ENCODE measurements at places on chromosomes 7 and 10.

- no peak for DNase-seq
Measured at GRCh38 chr10:130954326-130954905, 357.1 kb downstream of the TCERG1L start.

- DNase-seq = no peak
Measured at GRCh38 chr10:12543589-12543988, 194.2 kb downstream of the CAMK1D start.

GRCh38 chr10:77299320-77299719, 338.3 kb downstream of the KCNMA1 start:
- no peak for DNase-seq

DNA sequence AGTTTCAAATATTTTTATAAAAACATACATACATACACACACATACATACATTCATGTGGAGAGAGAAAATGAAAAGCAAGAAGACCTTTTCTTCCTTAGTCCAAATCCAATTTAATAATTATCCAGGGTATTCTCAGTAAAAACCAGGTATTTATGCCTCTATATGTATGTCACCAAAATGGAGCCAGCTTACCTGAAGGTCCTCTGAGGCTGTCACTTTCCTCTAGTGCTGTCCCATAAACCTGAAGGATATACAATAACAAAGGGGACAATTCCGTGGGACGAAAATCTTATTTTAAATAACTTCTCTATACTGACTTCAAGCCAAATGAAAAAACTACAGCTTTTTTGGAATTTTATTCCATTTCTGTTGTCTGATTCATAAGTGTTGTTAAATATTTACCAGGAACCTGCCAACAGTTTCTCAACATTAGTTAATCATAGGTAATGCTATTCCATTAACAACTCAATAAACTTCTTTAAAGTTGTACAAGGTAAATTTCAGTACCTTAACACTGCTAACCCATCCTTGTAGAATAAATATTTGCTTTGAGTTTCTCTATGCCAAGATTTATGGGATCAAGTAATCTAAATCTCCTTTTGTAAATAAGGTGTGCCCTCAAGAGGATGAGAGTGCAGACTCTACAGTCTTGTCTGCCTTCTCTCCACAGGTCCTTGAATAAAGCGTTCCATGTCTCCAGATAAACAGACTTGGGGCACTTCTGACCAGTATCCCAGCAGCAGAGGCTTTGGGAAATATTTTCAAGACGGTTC, 260.3 kb downstream of the AHR start:
- no peak for DNase-seq

DNA sequence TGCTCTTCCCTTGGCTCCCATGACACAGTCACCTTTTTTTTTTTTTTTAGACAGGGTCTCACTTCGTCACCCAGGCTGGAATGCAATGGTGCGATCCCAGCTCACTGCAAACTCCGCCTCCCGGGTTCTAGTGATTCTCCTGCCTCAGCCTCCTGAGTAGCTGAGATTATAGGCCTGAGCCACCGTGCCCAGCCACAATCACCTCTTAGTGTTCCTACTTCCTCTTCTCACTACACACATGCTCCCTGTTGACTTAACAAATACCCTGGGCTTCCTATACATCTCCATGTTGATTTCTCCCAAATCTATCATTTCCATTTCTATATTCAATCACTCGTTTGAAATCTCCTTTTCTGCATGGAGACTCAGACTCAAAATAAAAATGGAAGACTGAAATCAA, 91.7 kb downstream of the CUBN start:
- DNase-seq = no peak

GRCh38 chr10:1545524-1545923, 191.8 kb downstream of the ADARB2 start:
- no peak for DNase-seq

- DNase-seq = no peak
Measured at GRCh38 chr7:137804836-137805235, 41.9 kb downstream of the DGKI start.

- DNase-seq = no peak
Measured at GRCh38 chr10:30091136-30091535, 31.8 kb upstream of the JCAD start.

- no peak for DNase-seq
Measured at GRCh38 chr10:3255075-3255474, 82.5 kb upstream of the PITRM1 start.

DNA sequence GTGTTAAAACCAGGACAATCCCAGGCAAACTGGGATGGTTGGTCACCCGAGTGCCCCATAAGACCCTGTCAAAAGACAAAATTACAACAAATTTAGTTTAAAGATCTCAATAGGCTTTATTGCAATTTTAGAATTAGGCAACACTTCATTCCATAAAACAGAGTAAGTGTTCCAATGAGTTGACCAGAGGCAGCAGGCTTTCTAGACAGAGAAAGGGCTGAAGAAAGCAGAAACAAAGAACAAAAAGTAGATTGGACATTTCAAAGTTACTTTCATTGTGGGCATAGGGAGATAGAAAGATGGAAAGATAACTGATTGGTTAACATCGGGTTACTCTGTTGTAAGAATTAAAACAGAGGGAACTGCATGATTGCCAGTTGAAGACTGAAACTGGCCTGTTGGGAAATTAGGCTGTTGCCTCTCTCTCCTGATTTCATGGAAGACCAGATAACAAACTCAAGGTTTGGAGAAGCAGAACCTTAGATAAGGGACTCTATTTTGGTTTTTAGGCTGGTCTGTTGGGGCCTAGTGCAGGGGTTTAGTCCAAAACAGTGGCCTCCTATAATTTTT, 36.3 kb downstream of the ENTPD1 start:
- DNase-seq = no peak

DNA sequence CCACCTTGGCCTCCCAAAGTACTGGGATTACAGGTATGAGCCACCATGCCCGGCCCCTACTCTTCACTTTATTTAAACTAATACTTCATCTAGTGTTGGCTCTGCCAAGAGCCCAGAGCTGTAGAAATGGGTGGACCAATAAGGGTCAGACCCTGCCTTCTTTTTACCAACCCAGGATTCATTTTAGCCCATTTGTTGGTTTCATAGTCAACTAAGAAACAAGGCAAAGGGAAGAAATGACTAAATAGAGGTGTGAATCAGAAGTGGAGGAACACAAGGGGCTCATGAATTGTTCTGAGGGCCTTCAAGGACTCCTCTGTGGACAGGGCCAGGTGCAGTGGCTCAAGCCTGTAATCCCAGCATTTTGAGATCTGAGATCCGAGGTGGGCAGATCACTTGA, 1.1 kb downstream of the ANKRD2 start:
- no peak for DNase-seq

- DNase-seq = no peak
Measured at GRCh38 chr10:80750268-80750667, 212.6 kb downstream of the SH2D4B start.

- no peak for DNase-seq
Measured at GRCh38 chr7:79282882-79283602, 170.4 kb downstream of the MAGI2 start.

GRCh38 chr7:149457766-149458165, 3.1 kb downstream of the ZNF777 start:
- DNase-seq = no peak

GRCh38 chr7:30028749-30029635, 780 bp downstream of the PLEKHA8 start:
- peak; percentile 71 for DNase-seq

GRCh38 chr7:98613601-98614425, 3.3 kb upstream of the NPTX2 start:
- peak; percentile 26 for DNase-seq

- DNase-seq = no peak
Measured at GRCh38 chr10:62171791-62172190, 96.9 kb downstream of the RTKN2 start.

DNA sequence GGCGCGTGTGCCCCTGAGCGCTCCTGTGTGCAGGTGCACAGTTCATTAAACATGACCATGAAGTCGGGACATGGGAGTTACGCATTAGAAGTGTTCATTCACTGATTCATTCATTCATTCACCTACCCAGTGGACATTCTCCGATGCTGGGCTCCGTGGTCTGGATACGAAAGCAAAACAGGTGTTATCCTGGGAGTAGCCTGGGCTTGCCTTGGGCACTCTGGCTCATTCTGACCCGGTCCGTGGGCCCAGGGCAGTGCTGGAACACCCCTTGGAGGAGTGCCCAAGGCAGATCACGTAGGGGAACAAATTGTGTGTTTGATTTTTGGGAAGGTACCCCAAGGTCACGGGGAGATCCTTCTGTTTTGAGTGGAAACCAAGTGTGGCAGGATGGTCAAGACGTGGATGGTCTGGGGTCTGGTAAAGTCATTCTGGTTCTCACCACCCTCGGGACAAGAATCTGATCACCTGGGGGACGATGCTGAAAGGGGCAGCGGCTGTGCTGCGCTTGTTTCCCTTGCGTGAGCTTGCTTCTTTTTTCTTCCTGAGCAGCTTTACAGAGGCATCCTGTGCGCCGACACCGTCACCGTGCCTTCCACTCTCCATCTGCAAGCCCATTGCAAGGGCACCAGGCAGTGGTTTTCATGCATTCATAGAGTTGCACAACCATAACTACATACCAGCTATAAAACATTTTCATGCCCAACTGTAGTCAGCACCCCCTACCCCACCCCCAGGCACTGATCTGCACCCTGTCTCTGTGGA, 10.1 kb downstream of the ELFN1 start:
- DNase-seq = no peak

- no peak for DNase-seq
Measured at GRCh38 chr7:94067506-94067905, 63.4 kb upstream of the BET1 start.

GRCh38 chr7:93015779-93016481, 101.8 kb downstream of the SAMD9 start:
- no peak for DNase-seq

- DNase-seq = peak; percentile 86
Measured at GRCh38 chr7:132755538-132756483, 179.5 kb upstream of the PLXNA4 start.

GRCh38 chr10:132387764-132388210, 9.2 kb upstream of the PWWP2B start:
- DNase-seq = no peak

DNA sequence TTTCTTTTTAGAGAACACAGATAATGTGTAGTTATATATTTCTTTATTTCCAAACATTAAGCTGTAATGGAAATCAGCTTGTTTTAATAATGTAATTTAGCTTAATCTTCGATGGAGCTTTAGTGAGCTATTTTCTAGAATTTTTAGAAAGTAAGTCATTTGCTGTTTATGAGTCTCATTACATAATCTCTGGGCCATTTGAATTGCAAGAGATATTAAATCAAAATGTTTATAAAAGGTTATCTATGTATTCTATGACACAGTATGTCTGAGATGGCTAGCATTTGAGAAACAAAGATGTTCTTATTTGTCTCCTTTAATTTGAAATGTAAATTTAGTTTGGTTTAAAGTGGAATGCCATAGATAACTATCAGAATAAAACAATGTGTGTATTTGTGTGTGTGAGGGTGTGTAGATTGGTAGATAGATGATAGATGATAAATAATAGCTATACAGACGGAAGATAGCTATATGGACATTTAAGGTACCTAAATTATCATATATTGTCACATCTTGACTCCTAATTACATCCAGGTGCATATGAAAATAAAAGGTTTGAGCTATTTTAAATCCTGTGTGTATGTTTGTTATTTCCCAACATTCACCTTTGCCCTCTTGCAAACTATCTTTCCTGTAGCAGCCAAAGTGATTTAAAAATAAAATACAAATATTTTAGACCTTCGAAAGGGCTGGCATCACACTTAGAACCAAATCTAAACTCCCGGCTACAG, 478.0 kb upstream of the KLF6 start:
- DNase-seq = no peak

DNA sequence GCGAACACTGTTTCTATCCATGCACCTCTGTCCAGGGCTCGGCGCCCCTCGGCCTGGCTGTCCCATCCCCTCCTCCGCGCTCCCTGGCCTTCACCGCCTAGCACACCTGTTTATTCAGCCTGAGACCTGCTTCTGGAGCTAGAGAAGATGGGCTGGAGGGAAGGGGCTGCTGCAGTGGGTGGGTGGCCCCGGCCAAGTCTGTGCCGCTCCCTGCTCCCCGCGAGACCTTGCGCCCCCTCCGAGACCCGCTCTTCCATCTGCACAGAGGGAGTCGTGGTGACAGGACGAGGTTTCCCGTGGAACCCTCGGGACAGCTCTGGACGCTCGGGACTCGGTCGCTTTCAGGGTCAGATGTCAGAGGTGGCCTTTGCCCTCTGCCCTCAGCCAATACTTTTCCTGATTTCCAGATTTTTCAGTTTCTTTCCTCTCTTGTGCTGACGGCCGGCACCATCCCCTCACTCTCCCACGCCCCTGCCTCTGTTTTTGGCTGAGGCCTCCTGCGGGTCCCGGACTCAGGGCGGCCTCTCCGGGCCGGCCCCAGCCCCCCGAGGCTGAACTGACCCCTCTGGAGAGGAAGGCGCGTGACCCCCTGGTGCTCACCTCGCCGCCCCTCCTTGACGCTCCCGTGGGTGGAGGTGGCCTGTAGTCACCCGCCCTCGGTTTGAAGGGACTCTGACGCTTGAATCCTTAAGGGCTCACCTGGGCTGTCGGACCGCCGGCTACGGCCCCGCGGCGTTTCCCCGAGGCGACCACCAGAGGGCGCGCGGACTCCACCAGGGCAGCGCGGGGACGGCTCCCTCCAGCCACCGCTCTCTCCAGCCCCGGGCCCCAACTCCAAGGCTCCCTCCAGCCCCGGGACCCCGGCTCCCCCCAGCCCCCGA, 15.6 kb downstream of the SHH start:
- no peak for DNase-seq

GRCh38 chr10:77223526-77224460, 413.8 kb downstream of the KCNMA1 start:
- DNase-seq = no peak

GRCh38 chr7:27101957-27102580, 414 bp downstream of the HOXA2 start:
- DNase-seq = no peak

GRCh38 chr7:6551016-6551511, at the start of gene GRID2IP:
GRID2IP (minus strand) TSS chr7:6551461; CDS start chr7:6551436, 25 bp downstream.
- no peak for DNase-seq

DNA sequence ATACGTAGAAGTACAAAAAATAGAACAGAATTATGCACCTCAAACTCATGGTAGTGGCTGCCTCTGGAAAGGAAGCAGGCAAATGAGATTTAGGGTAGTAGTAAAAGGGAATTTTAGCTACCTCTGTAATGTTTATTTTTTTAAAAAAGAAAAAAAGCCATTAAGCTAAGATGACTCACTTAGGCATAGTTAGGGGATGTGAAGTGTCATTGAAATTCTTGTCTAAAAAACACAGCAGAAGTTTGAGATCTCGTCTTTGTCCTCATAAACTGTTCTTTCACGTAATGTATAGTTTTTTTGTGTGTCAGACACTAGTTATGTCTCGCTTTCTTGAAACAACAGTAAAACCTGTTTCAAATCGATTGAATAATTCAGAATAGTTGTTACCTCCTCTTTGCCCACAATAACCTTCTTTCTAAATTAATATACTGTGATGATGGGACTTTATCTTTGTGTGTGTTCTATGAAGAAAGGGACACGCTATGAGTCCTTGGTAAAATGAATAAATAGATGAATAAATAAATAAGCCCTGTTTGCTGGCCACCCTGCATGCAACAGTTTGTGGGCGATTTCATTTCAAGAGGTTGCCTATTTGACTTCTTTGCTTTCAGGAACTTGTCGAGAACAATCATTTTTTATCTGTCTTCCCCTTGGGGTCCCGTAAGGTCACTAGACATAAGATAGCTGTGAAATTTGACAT, 14.5 kb upstream of the FBXW4 start:
- no peak for DNase-seq

GRCh38 chr10:59910867-59911266, 4.5 kb upstream of the CCDC6 start:
- DNase-seq = no peak
